ENCODE measurements at places on chromosomes 4 and X.

DNA sequence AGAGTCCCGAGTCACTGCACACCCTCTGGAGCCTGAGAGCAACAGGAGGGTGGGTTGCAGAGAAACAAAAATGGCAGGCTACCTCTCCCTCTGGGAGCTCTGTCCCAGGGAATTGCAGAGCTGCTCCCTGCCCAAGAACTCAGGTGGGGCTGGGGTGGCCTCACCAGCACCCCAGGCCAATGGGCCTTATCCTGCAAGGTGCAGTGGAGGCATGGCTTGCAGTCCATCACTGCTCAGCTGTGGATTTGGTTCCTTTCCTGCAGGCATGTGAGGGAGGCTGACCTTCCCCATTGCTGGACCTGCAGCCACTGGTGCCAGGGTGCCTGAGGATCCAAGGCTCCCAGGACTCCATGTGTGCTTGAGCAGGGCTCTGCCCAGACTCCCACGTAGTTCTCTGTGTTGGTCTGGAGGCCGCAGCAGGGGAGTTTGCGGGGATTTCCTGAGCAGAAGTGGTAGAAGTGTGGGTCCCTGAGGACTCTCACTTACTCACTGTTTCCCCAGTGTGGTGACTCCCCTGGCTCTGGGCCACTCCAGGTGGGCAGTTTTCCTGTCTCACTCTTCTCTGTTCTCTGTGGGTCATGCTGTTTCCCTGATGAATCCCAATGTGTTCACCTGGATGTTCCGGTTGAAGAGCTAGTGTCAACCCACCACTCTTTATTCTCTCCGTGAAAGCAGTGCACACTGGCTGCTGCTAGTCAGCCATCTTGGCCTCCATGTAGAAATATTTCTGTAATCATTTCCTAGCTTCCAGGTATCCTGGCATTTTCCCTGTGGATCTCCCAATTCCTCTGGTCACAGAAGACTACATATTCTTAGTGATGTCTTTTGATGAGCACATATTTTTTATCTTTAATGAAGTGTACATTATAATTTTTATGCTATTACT, 82.3 kb downstream of the ARHGAP24 start:
- no peak for DNase-seq

DNA sequence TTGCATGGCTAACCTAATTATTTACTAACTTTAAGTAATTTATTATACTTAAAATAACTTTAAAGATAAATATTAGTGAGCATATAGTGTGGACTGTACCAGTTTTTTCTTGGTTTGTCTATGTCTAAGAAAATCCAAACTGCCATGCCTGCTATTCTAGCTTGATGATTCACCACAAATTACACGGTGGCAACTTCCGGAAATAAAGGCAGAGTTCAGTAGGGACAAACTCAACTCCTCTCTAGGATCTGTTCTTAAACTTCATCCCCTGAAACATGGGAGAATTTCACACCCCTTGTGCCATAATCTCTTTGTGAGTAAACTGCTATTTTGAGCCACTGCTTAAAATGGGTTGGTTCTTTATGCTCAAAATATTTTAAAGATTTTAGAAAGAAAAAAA, 213.6 kb upstream of the NRK start:
- DNase-seq = no peak

DNA sequence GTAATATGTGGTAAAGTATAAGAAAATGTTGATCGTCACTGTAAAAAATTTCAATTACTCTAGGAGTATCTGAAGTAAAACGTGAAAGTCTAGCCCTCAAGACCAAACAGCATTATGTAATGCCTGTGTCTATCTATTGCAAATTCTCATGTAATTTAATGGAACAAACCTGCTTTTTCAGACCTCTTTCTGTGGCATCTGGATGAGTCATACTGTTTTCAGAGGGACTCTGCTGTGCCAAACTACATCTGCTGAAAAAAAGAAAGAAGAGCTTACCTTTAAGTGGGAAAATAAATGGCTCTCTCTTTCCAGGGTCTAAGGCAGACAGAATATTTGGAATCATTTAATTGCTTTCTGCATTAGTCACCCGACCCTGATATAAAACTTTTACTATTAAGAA, 89.8 kb upstream of the ARMCX2 start:
- DNase-seq = no peak

DNA sequence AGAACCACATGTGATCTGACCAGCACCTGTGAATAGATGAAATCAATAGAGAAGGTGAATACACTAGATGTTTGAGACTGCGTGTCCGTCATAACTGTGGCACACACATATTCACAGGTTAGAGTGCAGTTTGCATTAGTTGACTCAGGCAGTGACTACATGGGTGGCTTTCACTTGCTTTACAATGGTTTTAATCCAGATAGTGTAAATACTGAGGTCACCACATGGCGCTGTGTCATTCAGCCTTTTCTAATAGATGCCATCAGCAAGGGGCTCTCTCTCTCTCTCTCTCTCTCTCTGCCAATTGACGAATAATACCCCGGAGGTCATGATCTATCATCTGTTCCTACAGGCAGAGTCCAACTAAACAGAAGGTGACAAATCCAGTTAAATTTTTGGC, 30.7 kb upstream of the FGF13 start:
- no peak for DNase-seq

- DNase-seq = no peak
Observed at GRCh38 chr4:144288011-144288903, 147.7 kb upstream of the GYPA start.

DNA sequence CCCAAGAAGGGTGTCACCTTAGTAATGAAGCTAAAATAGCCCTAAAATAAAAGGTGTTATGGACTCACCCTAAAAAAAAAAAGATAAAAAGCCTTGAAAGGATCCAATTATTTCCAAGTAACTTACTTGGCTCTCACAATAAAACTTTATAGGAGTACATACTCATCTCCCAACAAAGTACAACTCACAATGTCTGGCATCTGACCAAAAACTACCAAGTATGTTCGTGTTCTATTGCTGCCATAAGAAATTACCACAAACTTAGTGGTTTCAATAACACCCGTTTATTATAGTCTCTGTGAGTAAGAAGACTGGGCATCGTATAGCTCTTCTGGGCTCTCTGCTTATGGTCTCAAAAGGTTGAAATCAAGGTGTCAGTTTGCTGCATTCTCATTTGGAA, 51.0 kb downstream of the BEX1 start:
- DNase-seq = no peak

DNA sequence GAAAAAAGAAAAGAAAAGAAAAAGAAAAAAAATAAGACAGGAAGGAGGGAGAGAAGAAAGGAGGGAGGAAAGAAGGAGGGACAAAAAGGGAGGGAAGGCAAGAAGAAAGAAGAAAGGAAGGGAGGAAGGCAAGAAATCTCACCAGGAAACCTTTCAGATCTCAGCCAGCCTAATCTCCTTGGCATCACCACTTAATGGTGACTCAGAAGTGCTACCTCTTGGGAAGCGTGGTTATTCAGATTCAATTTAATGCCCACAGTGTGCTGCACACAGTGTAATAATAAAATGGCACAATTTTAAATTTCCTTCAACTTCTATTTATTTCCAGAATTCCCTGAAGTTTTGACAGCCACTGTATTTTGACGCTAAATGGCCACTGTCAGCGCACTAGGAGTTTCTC, 50.3 kb downstream of the DKK2 start:
- no peak for DNase-seq

- no peak for DNase-seq
Observed at GRCh38 chr4:22019676-22020075, 71.1 kb upstream of the KCNIP4 start.

DNA sequence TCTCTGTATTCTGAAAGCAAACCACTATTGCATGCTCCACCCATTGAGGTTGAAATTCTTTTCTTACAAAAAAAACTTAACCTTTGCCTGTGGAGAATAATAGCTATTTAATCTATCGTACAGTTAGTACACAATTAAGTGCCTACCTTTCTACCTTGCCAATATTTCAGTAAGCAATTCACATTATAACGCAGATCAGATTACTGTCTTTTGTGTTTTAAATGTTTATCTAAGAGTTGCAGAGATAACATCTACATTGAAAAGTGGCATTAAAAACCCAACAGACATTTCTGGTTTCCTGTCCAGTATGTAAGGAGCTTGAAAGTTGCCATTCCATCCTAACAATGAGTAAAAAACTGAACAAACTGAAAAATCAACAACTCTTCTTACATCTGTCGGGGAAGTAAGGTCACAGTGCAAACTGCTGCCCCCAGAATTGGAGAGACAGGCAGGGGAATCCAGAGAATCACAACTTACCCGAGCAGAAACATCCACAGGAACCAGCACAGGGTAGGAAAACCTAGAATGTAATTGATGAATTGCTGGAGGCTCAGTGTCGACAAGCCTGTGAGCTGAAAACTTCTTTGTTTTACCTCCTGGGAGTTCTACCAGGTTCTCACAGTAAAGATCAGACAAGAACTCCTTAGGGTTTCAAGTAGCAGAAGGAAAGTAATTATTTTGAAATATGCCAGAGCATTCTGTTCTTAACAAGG, 27.3 kb upstream of the ACSL4 start:
- DNase-seq = no peak

- no peak for DNase-seq
Observed at GRCh38 chr4:147754037-147754445, 22.2 kb downstream of the ARHGAP10 start.

DNA sequence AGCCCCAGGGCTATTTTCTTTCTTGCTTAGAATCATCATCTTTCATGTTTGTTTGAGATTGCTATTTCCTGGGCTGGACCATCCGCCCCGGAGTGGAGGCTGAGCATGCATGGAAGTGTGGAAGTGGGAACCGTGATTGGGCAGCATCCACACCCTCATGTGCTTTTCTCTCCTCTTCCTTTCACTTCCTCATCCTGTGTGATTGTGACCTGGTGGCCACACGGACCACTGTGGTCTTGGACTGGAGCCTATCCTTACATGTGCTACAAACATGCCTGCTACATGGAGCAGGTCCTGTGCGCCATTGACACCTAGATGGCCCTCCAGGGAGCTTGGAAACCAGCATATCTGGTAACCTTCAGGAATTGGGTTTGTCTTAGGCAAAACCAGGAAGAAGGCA, 175.9 kb upstream of the LCORL start:
- no peak for DNase-seq

GRCh38 chrX:574251-574650, 56.3 kb upstream of the SHOX start:
- no peak for DNase-seq

GRCh38 chrX:131801911-131802310, 221.2 kb upstream of the STK26 start:
- no peak for DNase-seq

- DNase-seq = peak; percentile 0
Observed at GRCh38 chrX:25523574-25524540, 508.1 kb upstream of the ARX start.

DNA sequence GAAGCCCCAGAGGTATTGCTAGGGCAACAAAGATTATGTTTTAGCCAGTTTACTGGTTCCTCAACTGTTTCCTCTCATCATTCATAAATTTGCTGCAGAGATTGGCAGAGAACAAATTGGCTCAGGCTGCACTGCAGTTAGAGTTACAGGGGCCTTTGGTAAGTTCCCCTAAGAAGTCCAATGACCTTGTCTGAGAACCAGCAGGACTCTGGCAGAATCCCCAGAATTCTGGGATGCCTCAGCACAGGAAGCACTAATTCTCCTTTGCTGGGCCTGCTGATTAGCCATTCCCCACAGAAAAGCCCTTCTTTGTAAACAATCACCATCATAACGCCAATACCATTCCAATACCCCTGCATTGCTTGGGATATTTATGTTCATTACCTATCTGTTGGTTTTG, 151.3 kb downstream of the USP46 start:
- DNase-seq = peak; percentile 51

DNA sequence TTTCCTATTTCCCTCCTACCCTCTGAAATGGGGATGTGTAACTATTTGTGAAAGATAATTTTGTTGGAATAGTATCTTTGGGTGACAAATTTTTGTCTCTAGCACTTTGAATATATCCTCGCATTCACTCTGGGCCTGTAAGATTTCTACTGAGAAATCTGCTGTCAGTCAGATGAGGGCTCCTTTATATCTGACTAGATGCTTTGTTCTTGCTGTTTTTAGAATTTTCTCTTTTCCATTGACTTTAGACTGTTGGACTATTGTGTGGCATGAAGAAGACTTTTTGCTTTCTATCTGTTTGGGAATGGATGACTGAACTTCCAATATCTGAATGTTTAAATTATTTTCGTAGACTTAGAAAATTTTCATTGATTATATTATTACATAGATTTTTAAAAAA, 54.2 kb upstream of the GRID2 start:
- DNase-seq = no peak

GRCh38 chr4:76799718-76800117, 98.2 kb downstream of the SOWAHB start:
- DNase-seq = no peak

- DNase-seq = peak; percentile 6
Observed at GRCh38 chr4:145935253-145936141, 3.1 kb downstream of the ZNF827 start.

DNA sequence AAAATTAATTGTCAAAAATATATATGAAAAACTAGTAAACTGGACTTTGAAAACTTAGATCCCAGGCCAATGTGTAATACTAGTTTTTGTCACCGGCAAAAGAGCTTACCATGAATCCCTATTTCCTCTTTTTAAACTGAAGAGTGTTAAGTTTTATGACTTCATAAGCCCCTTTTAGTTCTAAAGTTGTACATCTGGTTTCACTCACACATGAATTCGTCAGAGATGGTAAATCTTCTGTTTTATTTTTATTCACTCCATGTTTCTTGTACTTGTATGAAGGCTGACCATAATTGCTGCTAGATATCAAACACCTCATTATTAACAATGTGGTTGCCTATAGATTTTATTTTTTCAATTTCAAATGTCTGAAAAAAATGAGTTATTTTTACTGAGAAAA, 827.9 kb downstream of the PCDH7 start:
- no peak for DNase-seq

DNA sequence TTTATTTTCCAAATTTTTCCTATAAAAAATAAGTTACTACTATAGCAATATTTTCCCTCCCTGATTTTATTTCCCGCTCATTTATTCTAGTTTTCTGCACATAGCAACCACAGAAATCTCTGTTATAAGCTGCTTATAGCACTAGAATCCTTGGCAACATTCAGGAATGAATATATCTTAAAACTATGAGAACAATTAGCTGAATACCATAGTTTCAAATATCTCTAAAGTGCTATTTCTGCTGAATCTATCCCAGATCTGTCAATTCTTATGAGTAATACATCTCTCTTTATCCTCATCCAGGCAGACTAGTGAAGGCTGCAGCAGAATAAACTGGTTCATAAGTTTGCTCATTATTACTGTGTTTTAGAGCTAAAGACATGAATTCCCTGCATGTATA, 622.9 kb upstream of the DIPK2B start:
- DNase-seq = no peak

GRCh38 chr4:83732114-83732635, 196.3 kb downstream of the GPAT3 start:
- DNase-seq = no peak

- no peak for DNase-seq
Observed at GRCh38 chr4:1074077-1074476, 39.3 kb downstream of the RNF212 start.

GRCh38 chr4:176945334-176945733, 152.6 kb upstream of the VEGFC start:
- DNase-seq = no peak

- no peak for DNase-seq
Observed at GRCh38 chr4:105878668-105879067, 16.6 kb upstream of the NPNT start.

- DNase-seq = no peak
Observed at GRCh38 chrX:150508018-150508417, 60.4 kb upstream of the MTM1 start.

GRCh38 chr4:39750216-39750615, 52.3 kb downstream of the UBE2K start:
- no peak for DNase-seq

Measured in nucleus accumbens (tissue), 56 donors.